NCI-H1048 (cell line): ENCODE measurements at places on chromosomes 5 and 9.

DNA sequence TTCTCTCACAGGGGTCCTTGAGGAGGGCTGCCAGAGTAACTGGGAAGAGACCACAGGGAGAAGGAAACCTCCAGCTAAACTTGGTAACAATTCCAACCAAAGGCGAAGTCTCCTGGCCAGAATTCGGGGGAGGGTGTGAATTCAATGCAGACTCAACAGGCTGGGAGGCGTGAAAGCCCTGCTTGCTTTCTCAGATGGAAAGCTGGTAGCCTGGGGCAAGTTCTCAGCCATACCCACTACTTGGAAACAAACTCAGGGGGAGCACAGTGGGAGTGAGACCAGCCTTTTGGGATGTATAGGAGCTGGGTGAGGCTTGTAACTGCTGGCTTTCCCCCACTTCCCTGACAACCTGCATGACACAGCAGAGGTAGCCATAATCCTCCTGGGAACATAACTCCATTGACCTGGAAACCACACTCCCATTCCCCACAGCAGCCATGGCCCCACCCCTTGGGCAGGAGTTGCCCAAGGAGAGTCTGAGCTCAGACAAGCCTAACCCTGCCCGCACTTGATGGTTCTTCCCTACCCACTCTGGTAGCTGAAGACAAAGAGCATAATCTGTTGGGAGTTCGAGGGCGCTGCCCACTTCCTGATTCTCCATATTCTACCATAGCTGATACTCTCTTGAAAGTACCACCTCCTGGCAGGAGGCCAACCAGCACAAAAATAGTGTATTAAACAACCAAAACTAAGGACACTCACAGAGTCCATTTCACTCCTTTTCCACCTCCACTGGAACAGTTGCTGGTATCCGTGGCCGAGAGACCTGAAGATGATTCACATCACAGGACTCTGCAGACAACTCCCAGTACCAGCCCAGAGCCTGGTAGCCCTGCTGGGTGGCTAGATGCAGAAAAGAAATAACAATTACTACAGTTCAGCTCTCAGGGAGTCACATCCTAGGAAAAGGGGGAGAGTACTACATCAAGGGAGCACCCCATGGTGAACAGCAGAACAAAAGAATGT is 123.8 kb downstream of the FAM170A start:
- DNase-seq, result no peak

DNA sequence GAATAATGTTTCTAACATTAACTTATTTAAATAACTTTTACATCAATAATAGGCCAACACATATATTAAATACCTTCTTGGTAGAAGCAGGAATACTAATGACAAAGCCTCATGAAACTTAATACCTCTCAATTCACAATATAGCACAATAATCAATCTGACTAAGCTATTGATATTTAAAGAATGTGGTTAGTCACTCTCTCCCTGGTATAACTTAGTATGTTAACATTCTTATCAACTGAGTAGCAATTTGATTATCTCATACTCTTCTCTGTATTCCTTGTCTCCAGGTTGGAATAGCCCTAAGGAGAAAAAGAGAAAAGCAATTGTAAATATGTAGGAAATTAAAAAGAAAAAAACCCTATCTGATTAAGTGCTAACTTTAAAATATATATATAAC is 4.9 kb upstream of the PGGT1B start:
- no peak for DNase-seq

- no peak for DNase-seq
Observed at GRCh38 chr5:92019376-92019990, 636.4 kb upstream of the ARRDC3 start.

GRCh38 chr5:116750631-116751580 is 176.3 kb upstream of the SEMA6A start:
- no peak for DNase-seq

DNA sequence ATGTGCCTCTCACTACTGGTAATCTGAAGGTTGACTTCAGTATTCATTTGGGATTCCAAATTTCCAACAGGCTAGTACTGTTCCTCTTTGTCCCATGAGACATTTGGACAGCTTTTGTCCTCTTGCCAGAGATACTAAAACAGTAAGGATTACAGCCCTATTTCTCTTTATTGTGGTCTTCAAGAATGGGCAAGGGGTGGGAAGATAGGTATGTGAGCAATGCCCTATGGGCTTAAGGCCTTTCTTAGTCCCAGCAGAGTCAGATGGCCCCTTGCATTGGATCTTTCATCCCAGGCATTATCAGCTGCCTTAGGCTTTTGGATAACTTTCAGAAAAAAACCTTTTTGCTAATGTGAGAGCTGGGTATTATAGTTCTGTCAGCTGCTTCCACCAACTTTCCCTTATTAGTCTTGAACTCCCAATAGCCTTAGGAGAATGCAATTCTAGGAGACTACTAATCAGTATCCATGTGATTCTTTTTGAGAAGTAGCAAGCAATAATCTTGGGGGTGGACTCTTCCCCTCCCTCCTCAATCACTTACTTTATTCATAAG is 361.1 kb upstream of the NUDT12 start:
- DNase-seq, result no peak

DNA sequence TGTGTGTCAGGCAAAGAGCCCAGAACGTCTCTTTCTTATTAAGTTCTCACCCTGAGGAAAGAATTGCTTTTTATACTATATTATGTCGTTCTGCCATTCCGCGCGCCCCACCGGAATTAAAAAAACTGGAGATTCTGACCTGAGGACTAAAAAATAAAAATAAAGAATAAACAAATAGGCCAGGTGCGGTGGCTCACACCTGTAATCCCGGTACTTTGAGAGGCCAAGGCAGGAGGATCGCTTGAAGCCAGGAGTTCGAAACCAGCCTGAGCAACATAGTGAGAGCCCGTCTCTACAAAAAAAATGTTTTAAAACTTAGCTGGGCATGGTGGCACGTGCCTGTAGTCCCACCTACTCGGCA is 677 bp upstream of the DYNC2I2 start:
- DNase-seq, result no peak

- no peak for DNase-seq
Observed at GRCh38 chr9:28999057-28999456, 1425.8 kb upstream of the C9orf72 start.

- DNase-seq, result no peak
Observed at GRCh38 chr5:34923694-34924461, 5.5 kb upstream of the DNAJC21 start.

DNA sequence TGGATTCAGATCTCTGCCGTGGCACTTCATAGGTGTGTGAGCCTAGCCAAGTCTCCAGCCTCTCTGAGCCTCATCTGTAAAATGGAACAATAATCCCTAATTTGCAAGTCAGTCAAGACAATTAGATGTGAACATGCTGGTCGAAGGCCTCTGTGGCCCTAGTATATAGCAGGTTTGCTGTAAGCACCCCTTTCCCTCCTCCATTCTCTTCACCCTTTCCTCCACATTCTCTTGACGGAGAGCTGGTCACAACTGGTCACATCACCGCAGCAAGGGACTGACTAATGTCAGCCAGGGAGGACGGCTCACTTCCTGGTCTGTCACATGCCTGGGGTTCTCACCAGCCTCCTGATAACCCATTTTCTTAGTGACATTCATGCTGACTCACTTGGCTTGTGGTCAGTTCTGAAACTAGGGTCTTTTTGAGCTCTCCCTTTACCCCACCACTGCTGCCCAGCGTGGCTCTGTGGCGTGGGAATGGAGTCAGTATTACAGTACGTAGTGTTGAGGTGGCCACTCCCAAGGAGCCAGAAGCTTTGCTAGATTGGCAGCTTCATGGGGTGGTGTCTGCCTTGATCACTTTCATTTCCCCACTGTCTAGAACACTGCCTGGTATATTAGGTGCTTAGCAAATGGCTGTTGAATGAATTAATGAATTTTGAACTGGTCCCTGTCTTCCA is 47.8 kb downstream of the ERGIC1 start:
- no peak for DNase-seq

DNA sequence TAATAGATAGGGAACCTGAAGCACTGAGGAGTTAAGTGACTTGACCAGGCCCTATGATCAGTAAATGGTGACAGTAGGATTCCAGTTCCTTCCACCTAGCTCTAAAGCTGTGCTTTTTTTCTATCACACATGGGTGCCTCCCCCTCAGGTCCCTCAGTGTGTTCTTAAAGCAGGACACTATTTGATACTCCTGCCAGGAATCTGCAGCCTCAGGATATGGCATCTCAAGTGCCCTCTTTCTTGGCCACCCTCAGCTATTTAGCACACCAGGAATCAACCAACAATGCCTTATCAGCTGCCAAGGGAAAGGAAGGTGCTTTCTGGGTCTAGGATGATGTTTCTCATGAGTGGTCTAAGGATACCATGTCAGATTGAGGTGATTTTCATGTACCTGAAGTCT is 49.1 kb downstream of the MACROH2A1 start:
- no peak for DNase-seq

GRCh38 chr9:116860509-116861120 is 173.5 kb downstream of the TRIM32 start:
- peak; percentile 2 for DNase-seq
